ENCODE measurements at places on chromosomes 1 and 21.

DNA sequence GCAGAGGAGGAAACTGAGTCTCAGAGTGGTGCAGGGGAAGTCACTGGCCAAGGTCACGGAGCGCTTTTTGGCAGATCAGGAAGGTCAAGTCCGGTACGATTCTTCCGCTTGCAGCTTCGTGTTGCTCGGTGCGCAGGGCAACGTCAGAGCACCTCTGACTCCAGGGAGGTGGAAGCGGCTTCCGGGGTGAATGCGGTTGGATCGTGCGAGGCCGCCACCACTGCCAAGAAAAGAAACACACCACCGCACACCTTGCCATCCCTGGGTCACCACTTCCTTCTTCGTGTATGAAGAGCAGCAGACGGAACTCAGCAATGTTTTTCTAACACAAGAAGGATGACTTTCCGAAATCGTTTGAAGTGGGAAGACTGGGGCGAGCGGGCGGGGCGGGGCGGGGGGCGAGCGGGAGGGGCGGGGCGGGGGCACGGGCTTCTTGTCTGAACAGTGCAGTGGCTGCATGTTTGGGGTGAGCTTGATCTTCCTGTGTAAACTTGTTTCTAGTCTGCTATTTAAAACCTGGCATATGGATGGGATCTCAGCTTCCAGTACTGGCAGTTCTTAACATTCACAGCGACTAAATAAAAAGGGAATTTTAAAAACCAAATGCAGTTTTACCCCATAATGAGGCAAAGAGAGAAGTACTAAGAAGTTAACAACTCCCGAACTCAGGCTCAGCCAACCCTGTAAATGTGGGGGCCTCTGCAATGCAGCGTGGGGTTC is 300.0 kb downstream of the RRAGC start:
- no peak for DNase-seq

DNA sequence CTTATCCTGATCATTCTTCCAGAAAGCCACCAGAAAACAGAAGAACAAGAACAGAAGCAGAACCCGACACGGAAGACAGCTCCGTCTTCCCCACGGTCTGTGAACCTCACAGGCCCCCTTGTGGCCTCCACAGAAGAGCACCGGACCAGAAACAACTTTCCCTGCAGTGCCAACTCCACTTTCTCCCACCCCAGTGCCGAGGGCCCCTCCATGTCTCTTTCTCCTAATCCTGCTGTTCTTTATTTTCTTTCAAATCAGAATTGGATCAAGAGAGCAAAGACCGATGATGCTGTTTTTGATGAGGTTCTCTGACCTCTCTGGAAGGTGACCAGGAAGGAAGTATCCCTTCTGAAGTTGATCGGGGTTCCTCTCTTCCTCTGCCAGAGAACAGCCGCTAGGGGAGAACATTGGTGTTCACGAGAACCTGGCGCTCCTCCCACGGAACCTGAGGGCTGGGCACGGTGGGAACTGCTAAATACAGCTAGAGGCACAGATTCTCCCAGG is 58.9 kb upstream of the CTTNBP2NL start:
- no peak for DNase-seq

DNA sequence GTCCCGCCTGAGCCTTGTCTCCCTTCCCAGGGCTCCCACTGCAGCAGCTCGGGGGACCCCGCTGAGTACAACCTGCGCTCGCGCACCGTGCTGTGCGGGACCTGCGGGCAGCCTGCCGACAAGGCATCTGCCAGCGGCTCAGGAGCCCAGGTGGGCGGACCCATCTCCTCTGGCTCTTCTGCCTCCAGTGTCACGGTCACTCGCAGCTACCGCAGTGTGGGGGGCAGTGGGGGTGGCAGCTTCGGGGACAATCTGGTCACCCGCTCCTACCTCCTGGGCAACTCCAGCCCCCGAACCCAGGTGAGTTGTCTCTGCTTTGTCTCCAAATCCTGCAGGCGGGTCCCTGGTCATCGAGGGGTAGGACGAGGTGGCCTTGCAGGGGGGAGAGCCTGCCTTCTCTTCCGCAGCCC is 14.9 kb upstream of the SEMA4A start:
- DNase-seq = no peak

- no peak for DNase-seq
Observed at GRCh38 chr1:33433509-33434362, 2.8 kb upstream of the PHC2 start.

DNA sequence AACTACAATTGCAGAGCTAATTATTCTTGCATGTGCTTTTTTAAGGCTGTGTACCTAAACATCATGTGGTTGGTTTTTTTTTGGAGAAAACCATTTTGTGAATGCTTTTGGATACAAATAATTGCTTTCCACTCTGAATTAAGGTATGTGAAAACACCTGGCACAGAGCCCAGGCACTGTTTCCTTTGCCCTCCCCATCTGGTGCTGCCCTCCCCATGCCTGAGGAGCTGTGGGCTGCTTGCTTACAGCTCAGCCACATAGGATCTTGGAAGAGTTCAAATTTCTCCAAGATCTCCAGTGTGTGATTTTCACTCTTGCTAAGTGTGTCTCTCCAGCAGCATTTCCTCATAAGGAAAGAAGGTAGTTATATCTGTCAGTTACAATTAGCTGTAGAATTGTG is 27.8 kb downstream of the DNM3 start:
- no peak for DNase-seq

DNA sequence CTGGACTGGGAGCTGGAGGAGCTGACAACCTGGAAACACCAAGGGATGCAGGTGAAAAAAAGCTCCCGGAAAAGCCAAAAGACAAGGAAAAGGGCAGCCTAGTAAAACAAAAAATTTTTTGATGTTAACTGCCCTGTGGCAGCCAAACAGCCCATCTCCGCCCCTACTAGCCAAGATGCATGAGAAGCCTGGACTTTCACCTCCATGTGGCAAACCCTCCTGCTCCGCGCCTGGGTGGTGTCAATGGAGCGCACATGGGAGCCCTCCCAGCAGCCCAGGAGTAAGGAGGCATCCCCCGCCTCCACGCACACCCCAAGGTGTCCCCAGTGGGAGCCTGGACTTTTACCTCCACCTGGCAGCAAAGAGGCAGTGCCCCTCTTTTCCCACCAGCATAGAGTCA is 30.5 kb downstream of the LEMD1 start:
- DNase-seq = no peak

DNA sequence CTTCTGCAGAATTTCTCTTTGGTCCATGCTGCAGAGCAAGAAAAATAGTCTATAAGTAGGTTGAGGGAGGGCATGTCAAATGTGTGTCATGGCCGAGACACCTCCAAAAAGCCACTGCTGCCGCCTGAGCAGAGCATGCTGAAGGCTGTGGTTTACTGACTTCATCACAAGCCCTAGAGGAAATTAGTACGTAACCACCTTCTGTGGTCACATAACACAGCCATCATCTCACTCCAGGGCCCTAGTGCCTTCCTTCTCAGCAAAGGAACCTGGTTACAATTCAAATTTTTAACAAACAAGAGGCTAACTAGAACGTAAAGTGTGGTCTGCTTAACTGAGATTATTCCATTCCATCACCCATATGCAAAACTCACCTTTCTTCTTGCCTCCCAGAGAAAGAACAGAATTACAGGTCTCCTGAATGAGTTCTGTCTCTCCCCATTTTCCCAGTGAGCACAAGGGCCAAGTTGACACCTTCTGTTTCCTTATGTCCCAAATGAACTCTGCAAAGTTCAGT is at the start of gene PTPN22:
Gene PTPN22 (minus strand): TSS at position 116 of the 517 bp plus-strand sequence.
- DNase-seq = no peak

GRCh38 chr1:34162852-34163766 is 1.9 kb downstream of the CSMD2 start:
- no peak for DNase-seq

DNA sequence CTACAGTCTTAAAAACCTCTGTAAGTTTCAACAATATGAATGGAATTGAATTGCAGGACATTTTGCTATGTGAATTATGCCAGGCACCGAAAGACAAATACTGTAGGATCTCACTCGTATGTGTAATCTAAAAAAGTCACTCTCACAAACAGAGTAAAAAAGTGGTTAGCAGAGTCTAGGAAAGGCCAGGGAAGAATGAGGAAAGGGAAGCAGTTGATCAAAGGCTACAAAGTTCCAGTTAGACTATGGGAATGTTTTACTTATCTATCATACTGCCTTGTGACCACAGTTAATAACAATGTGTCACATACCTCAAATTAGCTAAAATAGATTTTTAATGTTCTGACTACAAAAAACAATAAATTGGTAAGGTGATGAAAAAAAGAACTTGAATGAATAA is 565.4 kb upstream of the BRINP3 start:
- DNase-seq = no peak

GRCh38 chr1:103448560-103448959 is 76.9 kb upstream of the RNPC3 start:
- DNase-seq = no peak

GRCh38 chr1:167122121-167122480 is 28.2 kb downstream of the STYXL2 start:
- DNase-seq = no peak

DNA sequence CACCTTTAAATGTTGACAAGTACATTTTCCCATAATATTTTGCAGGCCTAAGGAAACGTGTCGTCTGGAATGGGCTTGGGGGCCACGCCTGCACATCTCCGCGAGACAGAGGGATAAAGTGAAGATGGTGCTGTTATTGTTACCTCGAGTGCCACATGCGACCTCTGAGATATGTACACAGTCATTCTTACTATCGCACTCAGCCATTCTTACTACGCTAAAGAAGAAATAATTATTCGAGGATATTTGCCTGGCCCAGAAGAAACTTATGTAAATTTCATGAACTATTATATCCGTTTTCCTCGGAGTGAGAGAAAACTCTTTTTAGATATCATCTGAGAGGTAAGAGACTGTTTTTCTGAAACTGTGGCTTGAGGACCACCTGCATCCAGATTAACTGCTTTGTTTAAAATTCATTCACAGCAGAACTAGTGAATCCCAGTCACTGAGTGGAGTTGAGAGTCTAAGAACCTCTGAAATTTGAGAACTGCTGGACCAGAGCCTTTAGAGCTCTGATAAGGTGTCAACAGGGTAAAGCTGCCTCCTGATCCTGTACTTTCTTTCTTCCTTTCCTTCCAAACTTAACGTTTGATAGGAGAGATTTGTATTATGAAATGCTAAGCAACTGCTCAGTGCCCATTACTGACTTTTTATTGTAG is 811 bp downstream of the EXO1 start:
- DNase-seq = no peak

DNA sequence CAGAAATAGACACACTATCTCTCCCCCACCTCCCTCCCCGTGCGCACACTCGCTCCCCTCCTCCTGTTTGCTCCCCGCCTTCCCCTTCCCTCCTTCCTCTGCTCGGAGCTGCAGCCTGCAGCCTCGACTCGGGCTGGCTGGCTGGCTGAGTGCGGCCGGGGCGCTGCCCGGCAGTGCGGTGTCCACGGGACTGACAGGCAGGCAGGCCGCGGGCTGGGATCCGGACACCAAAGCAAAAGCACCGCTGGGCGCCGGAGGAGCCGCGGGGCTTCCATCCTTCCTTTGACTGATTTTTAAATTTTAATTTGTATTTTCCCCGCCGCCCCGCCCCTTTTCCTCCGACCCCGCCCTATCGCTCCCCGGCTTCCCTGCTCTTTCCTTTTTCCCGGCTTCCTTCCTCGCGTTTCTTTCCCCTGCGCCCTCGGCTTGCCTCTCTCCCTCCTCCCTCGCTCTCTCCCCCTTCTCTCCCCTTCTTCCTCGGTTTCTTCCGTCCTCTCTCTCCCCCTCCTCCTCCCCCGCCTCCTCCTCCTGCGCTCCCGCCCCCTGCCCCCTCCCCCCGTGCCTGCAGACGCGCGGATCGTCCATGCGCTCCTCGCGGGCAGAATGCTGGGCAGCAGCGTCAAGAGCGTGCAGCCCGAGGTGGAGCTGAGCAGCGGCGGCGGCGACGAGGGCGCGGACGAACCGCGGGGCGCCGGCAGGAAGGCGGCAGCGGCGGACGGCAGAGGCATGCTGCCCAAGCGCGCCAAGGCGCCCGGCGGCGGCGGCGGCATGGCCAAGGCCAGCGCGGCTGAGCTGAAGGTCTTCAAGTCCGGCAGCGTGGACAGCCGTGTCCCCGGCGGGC is 109.4 kb downstream of the NAV1 start:
- DNase-seq = no peak

DNA sequence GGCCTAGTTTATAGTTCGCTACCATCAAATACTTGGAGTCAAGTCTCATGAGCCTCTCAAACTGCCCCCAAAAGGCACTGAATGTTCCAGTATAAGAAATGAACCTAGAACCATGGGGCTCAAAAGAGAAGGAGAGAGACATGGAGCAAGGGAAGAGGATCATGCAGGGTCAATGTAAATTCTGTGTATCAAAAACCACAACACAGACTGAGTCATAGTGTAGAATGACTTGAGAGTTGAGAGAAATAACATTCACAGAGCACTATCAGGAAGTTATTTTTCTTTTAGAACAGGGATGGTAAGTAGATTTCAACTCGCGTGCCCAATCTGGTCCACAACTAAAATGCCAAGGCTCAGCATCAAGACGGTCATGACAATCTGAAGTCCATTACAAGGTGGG is 59.8 kb downstream of the GNG12 start:
- no peak for DNase-seq

DNA sequence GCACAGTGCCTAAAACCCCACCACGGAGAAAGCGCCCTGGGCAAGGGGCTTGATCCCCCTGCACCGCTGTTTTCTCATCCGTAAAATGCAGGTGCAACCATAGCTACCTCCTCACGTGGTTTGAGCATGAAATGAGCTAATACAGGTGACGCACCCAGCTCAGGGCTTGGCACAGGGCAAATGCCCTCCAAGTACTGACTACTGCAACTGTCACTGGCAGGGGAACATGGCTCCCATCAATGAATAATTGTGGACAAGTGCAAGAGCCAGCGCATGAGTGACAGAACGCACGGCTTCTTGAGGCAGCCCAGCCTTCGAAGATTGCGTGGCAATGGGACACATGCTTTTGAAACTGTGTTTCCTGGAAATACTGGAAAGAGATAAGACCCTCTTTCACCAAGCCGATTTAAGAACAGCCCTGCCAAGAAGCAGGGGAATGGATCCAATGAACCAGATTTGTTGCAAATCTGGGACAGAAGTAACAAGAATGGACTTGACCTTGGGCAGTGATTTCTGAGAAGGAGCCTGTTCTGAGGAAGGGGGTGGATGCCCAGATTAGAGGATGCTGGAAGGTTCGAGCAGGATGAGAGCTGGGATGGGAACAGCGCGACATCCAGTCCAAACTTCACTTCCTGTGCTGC is 92.8 kb upstream of the IFFO2 start:
- DNase-seq = no peak

- no peak for DNase-seq
Observed at GRCh38 chr1:63799820-63800219, 26.0 kb downstream of the ROR1 start.

DNA sequence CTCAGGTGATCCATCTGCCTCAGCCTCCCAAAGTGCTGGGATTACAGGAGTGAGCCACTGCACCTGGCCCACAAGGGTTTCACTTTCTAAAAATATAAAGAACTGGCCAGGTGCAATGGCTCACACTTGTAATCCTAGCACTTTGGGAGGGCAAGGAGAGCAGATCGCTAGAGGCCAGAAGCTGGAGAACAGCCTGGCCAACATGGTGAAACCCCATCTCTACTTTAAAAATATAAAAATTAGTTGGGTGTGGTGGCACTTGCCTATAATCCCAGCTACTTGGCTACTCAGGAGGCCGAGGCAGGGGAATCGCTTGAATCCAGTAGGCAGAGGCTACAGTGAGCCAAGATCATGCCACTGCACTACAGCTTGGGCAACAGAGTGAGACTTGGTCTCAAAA is 25.7 kb downstream of the MRPL39 start:
- no peak for DNase-seq

- no peak for DNase-seq
Observed at GRCh38 chr1:221856228-221857093, 114.6 kb upstream of the DUSP10 start.

- DNase-seq = no peak
Observed at GRCh38 chr1:92538413-92539061, 51.8 kb upstream of the GFI1 start.
